ENCODE measurements at places on chromosomes 4 and X.

DNA sequence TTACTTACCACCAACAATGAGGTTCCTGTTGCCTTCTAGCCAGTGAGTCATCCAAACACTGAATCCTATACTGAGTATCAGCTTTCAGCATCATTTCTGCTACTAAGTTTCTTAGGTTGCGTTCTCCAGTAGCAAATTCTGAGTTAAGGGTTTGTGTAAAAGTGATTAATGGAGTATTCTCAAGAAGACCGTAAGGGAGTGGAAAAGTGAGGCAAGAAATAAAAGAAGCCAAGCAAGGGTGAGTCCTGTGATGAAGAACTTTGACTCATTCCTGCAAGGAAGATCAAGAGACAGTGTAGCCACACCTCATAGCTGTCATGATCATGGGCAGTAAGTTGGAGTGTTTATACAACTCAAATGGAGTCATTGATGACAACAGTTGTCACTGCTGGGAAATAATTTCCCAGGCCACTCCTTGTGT, 446.2 kb downstream of the RAPGEF2 start:
- no peak for DNase-seq

GRCh38 chrX:118536204-118536603, 40.6 kb downstream of the DOCK11 start:
- peak; percentile 71 for DNase-seq

DNA sequence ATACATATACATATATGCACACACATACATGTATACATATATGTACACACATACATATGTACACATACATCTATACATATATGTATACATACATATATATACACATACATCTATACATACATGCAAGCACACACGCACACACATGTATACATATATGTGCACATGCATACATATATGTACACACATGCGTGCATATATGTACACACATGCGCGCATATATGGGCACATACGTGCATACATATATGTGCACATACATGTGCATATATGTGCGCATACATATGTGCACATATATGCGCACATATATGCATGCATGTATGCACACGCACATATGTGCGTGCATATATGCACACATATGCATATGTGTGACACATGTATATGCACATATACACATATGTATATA, 7.3 kb upstream of the MPC1L start:
- no peak for DNase-seq

DNA sequence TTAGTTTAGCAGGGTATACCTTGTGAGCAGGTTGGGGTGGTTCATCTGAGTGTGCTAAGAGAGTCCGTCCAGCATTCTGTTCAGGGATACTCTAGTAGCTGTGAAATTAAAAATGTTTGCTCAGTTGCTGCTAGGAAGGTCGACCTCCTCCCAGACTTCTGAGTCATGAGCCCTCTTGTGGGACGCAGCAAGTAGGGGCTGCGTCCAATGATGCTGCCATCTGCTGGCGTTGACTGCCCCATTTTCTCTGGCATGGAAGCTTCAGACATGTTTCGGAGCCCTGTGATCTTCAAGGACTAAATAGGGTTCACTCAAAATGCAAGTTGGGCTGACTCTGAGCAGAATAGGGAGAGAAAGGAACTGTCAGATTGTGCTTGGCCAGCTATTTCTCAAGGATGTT, 201.0 kb upstream of the ARSJ start:
- DNase-seq: peak; percentile 2

DNA sequence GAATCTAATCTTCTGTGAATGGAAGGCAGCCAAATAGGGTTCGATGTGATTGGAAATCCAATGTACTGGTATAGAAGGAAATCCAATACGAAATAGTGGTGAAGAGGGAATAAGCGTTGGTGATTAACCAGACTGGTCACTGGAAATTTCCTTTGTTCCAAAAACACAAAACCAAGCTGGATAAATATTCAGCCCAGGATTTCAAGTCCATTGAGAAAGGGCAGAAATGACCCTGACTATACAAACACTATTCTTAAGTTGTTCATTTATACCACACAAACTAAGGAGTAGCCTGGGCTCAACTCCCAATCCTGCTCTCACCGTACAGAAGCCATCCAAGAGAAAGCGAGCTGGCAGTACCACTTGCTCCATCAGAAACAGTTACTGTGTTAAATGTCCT, 32.2 kb downstream of the PCDH19 start:
- DNase-seq: no peak

DNA sequence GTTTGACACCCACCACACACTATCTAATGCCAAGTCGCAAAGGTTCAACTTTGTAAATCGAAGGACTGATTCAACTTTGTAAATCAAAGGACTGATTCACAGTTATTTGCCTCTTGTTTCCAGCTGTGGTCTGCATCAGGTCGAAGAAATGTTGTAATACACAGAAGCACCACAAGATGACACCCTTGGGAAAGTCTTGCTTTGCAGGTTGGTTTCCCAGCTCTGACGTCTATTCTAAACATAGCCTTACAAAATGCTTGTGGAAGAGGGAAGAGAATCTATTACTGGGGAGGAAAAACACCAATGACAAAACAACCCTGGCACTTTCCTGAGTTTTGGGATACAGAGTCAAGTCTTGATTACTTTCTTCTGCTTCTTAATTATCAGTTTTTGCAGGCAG, 35.3 kb downstream of the SUPT20HL1 start:
- peak; percentile 68 for DNase-seq

GRCh38 chrX:54177306-54177705, 5.7 kb downstream of the FAM120C start:
- no peak for DNase-seq

DNA sequence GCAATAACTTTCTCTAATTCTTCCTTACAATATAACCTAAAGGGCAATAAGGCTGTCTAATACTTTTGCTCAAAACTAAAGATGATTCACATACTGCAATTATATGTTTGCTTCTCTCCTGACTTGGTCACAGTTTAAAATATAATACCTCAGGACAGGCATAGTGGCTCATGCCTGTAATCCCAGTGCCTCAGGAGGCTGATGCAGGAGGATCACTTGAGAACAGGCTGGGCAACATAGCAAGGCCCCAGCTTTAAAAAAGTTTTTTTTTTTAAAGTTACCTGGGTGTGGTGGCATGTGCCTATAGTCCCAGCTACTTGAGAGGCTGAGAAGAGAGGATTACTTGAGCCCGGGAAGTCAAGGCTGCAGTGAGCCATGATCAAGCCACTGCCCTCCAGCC, 229.7 kb upstream of the GALNT7 start:
- no peak for DNase-seq

DNA sequence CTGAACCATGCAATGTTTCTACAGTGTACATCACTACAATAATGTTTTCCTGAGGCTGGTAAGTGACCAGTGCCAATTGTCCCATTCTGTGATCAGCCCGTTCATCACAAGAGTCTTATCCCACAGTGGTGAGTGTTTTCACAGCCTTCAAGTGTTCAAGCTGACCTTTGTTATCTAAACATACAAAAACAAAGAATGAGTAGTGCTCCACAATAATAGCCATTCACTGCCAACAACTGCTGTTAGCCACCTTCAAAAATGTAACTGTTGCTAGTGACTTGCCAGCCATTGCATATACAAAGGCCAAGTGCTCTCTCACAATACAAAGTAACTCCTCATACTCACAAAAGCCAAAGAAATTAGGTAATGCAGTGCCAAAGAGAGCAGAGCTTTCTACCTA, 1084.1 kb downstream of the FAM133A start:
- DNase-seq: no peak

GRCh38 chrX:137032841-137033773, 688 bp downstream of the GPR101 start:
- DNase-seq: no peak

DNA sequence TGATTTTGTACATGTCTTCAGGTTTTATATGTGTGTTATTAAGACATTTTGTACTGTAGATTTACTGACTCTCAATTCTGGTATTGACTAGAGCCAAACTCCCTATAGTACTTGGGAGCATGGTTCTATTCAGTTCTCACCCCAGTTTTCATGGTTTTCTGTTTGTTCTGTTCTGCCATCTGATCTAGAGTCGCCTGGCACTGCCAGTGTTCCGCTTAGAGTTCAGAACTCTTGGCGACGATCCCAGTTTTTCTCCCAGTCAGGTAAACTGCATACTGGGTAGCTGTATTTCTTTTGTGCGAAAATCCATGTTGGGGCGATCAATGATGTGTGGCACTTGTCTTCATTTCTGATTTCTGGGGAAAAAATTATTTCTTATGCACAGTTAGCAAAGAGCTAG, 78.0 kb downstream of the PHOX2B start:
- DNase-seq: no peak

DNA sequence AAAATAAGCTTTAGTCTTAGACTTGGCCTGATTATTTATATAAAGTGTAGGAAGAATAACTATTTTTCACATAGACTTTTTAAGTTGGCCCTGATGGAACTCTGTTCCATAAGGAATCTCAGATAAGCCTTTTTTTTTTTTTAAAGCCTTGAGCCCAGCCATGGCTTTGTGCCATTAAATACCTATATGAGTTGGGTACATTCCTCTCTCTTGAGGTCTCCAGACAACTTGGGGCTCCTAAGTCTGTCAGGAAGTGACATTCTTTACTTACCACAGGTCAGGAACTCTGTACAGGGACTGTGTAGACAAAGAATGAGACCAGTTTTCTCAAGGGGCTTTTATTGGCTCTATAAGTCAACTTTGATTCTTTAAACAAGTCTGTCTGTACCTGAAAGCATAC, 27.1 kb upstream of the IGFBP7 start:
- DNase-seq: no peak

DNA sequence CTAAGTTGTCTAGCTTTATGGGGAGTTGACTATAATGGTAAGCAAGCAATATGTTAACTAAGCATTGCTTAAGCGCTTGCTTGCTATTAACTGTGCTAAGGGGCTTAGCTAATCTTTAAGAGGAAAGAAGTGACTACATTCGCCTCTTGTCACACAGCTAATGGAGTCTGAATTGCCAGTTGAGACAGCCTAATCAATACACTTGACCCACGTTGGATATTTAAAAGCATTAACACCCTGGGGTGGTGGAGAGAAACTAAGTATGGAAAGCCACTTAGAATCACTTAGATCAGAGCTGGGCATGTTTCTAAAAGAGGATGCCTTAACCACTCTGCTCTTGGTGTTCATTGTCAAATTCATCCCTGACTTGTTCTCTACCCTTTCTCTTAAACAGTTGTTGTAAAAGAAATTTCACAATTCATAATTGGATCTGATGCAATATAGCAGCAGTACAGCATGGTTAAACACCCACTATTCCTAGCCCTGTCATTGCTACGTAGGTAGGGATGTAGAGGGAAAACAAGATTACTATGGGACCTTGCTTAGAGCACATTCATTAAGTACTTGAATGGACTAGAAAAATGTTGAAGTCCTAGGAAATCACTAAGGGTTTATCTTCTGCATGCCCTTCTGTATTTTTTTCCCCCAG, 3.5 kb downstream of the ZAR1 start:
- DNase-seq: no peak

DNA sequence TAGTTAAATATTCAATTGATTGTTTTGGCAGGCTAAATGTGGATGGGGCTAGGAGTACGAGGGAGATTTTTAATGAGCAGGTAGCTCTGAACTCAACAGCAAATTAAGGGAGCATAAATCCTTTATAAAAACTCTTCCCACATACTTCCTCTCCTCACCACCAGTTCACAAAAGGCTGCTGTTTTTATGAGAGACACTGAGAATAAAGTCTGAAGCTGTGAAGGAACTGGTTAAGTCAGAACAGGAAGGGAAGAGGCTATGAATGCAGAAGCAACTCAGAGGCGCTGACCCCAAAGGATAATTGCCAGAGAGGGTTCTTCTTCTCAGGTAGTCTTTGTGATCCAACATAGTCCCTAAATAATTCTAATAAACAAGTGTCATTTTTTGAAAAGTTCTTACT, 406.1 kb downstream of the GPM6A start:
- DNase-seq: no peak

DNA sequence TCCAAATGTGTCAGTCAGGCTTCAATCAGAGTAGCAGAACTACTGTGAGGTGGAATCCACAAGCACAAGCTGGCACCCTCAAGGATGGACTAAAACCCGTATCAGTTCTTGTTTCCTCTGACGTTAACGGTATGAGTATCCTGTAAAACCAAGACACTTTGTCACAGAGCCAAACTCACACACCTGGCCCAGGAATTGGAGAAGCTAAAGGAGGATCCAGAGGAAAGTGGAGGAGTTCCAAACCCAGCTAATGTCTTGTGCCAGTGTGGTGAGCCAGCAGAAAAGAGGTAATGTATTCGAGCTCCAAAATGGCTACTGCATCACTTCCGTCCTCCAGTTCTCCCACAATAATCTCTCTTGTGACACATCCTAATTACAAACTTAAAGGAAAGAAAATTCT, 44.7 kb downstream of the ATP1B4 start:
- no peak for DNase-seq

DNA sequence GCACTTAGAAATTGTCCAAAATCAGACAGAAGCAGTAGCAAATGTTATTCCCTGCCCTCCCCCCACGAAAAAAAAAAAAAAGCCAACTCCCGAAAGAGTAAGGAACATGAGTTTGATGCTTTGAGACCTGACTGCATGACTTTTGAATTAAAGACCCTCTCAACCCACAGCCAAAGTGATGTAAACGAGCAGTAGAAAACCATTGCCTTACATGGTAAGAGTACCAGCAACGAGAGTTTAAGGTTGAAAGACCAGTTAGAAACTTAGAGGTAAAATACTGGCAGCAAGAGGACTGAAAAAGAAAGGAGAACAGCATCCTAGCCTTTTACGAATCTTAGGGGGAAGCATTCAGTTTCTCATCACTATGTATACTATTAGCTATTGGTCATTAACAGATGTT, 10.0 kb upstream of the ANXA10 start:
- no peak for DNase-seq

GRCh38 chrX:87621697-87622096, 104.1 kb downstream of the KLHL4 start:
- no peak for DNase-seq

- no peak for DNase-seq
Measured at GRCh38 chr4:125368671-125369081, 53.9 kb downstream of the FAT4 start.

DNA sequence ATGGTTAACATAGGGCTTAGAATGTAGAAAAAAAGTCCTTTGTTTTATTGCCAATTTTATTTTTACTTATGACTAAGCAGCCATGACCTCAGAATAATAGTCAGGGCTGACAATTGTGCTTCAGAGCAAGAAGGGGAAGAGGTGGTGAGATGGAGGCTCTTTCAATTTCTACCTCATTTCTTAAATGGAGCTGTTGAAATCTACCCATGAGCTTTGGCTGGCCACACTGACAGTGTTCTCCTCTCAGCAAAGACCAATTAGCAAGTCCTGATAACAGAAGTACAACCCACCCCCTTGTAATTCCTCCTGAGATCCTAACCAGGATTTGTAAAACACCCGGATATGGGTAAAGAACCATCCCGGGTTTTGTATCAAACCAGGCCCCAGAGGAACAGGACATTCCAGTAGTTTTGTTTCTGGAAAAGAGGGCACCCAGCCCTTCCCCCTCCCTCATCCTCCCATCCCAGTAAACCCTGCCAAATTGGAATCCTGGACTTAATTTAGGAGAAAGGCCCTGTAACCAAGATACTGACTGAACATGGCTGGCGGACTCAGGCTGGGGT, at the start of gene HEPH:
Gene HEPH (plus strand): TSS at position 399 of the 563 bp plus-strand sequence. CDS start 6,324 bp downstream, outside the sequence.
- DNase-seq: no peak

- DNase-seq: no peak
Measured at GRCh38 chrX:13014111-13015096, 30.0 kb downstream of the FAM9C start.

All from activated CD4-positive, alpha-beta T cell treated with anti-CD3 and anti-CD28 coated beads, Interleukin-2, Interleukin-4, amounts not matched to agents 100 ng/mL and 50 ng/mL, durations not matched to agents 16 hours and 8 hours (primary cell).